ENCODE measurements at places on chromosomes 6 and 20.

DNA sequence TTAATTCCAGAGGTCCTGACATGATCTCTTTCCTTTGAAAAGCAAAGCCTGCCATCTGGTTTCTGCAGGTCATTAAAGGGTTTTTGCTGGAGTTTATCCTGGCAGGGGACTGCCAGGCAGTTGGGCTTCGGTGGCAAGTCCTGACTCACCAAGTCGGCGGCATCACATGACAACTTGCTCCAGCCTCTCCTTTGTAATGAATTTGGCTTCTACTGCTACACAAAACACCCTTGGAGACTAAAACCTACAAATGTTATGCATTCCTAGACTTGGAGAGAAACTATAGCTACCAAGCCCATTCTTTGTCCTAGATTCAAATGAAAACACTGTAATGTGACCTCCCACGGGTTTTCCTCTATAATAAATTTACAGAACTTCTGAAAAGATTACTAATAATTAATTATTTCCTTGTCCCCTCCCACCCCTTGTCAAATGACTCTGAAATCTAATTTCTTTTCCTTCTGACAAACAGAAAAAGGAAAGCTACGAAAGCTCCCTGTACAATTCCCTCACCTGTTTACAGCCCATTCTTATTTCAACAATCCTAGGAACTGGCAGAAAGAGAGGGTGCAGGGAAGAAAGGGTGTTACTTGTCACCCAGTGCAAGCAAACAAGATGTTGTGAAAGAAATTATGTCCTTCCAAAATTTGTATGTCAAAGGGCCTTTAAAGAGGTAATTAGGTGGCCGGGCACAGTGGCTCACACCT, 62.9 kb downstream of the QRSL1 start:
- no peak for DNase-seq

- no peak for DNase-seq
Observed at GRCh38 chr6:87741001-87741650, 39.1 kb upstream of the AKIRIN2 start.

DNA sequence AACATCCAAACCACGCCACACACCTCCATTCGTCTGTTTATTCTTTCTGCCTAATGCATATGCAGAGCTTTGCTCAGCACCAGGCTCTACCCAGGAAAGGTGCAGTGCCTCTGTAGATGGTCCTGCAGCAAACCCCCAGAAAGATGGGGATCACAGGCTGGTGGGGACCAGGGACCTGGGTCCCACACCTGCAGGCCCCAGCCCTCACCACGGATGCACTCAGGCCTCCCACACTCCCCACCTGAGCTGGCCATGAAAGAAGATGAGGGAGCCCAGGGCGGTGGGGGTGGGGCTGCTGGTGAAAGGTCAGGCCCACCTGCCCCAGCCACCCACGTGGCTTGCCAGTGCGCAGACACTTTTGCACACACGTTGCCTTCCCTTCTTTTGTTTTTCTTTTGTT, 217.7 kb downstream of the TAF4 start:
- no peak for DNase-seq

DNA sequence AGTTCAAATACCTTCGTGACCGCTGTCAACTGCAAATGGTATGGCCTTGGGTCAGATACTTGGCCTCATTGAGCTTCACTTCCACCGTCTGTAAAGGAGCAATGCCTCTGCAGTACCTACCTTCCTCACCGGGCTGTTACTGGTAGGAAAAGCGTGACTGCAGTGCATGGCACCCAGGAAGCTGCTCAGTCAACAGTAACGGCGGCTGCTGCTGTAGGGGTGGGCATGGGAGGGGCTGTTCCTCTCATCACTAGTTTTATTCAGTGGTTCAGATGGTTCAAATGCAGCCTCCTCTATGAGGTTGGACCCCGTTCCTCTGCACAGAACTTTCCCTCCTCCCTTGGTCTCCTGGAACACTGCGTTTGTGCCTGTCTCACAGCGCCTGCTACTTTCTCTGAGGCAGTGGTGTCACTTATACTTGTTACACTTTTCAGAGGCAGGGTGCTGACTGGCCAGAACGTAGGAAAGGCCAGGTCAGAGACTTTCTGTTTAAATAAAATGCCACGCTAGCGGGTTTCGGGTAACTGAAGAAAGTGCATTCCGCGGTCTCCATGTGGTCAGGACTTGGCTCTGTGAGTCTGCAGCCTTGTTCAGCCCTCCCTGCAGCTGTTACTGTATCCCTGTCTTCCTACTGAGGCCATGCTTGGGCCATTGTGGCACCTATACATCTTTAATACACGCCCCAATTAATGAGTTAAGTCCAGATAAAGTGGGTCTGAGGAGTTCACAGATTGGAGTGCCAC, 279.6 kb downstream of the NRN1 start:
- DNase-seq = no peak

- no peak for DNase-seq
Observed at GRCh38 chr20:32034581-32035425, 17.2 kb upstream of the HCK start.

DNA sequence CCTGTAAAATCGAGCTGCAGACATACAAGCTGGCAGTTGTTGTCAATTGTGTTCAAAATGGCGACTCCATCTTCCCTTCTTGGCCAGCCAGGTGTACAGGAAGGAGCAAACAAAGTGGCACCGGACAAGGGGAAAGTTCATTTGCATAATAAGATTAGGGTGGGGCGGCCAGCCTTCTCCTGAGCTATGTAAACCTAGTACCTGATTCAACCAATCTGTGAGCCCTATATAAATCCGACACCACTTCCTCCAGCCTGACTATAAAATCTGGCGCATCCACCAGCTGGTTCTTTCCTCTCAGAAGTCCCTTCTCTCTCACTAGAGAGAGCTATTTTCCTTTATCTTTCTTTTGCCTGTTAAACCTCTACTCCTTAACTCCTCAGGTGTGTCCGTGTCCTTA, 8.1 kb upstream of the HBS1L start:
- DNase-seq = no peak

GRCh38 chr6:107473660-107474059, 14.3 kb upstream of the PDSS2 start:
- DNase-seq = no peak

DNA sequence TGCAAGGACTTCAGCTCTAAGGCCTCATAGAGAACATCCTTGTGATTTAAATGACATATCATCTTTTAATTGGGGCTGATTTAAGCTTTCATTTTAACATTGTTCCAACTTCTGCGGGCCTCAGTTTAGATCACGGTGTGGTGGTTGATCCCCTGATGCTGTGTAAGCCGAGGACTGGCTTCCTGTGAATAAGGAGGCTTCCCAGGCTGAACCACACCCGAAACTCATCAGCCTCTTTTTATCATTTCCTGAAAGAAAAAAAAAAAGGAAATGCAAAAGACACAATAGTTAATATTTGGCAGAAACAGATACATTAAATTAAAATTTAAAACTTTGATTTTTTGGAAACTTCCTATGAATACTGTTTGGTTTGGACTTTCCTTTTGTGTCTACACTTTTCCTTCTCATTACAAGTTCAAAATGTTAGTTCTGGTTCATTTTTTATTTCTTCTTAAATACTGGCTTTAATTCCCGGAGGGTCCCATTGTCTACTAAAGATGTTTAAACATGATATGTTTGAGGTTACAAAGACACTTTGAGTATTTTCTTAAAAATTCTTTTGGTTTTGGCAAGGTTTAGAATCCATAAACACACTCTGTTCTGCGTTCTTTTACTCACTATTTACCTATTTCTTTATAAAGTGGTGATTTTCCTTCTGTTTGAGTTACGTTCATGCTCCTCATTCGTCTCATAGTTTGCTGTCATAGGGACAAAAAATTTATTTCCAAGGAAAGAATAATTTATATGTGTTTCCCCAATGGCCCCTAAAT, 230.0 kb upstream of the SULF2 start:
- DNase-seq = no peak

DNA sequence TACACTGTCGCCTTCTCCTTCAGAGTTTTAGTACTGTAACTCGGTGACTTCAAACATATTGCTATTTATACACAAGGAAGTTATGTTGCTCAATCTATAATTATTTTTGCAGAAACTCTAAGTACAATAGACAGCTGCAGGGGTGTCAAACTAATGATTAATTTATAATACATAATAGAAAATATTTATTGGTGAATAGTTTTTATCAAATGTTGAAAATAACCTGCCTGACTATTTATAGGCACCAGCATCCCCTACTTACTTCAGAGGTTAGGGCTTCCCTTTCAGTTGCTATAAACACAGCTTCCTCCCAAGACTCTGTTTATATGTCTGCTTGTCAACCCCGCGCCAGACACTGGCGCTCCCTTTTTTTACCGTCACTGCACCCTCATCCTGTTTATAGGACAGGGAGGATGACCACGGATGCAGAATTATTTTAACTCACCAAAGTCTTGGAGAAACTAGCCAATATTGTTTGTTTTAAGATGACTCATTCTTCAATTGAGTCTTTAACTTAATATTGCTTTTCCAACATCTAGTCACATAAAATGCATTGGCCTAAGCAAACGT, 225.0 kb downstream of the ALDH8A1 start:
- no peak for DNase-seq

DNA sequence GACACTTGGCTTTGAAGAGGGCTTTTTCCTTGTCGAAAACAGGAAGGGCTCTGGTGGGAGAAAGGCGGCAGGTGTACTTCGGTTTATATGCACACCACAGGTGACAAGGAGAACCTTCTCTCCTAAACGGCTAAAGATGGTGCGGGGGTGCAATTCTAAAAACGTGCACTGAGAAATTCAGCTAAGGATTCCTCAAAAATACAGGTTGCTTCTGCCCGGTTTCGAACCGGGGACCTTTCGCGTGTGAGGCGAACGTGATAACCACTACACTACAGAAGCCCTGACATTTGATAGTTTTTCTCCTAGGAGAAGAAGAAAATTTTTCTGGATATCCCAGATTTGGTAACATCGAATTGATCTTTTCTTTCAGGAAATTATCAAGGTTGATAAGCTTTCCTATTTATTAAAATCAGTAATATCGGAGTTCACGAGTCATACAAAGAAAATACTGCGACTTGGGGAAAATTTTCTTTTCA, 32.0 kb downstream of the POM121L2 start:
- DNase-seq = no peak

DNA sequence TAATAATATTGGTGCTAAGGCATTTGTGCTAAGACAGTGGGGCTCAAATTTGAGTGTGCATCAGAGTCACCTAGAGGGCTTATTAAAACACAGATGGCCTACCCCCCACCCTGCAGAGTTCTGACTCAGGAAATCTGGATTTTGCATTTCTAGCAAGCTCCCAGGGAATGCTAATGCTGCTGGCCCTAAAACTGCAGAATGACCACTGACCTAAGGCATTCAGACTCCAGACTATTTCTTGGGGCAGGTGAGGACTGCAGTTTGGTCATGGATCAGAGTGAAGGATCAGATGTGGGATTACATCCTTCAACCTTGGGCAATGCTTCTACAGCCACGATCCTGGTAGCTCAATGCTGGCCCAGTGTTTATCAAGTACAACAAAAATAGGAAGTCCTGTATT, 610.1 kb upstream of the FLRT3 start:
- DNase-seq = no peak

Measured in HuH-7 (cell line).